ENCODE measurements at places on chromosomes 4 and X. TPM values are rescaled to one million over a fixed set of nuclear protein-coding genes. Genes with fewer than 3 reads are reported as not detected.

TMPRSS11E gene
- not detected for total RNA-seq

ETNPPL gene
- not detected for total RNA-seq

PPEF2 gene
- 0.21 TPM for total RNA-seq

CLDN34 gene
- total RNA-seq = not detected

PAGE5 gene
- total RNA-seq = not detected

SSX1 gene
- not detected for total RNA-seq

GRCh38 chr4:169205075-169205743, 65.5 kb downstream of the SH3RF1 start:
- no peak overlapping the region for H3K27ac ChIP-seq
- no peaks in the 10 kb centered on the region for H3K27me3 ChIP-seq
- H3K36me3 ChIP-seq = no peaks in the 10 kb centered on the region
- H3K4me3 ChIP-seq = no peak overlapping the region
- no peak for DNase-seq

- H3K4me1 ChIP-seq = no peaks in the 10 kb centered on the region
- no peak for DNase-seq
- no peaks in the 10 kb centered on the region for H3K36me3 ChIP-seq
Observed at GRCh38 chrX:32987142-32987541, 224.2 kb downstream of the DMD start.

DNA sequence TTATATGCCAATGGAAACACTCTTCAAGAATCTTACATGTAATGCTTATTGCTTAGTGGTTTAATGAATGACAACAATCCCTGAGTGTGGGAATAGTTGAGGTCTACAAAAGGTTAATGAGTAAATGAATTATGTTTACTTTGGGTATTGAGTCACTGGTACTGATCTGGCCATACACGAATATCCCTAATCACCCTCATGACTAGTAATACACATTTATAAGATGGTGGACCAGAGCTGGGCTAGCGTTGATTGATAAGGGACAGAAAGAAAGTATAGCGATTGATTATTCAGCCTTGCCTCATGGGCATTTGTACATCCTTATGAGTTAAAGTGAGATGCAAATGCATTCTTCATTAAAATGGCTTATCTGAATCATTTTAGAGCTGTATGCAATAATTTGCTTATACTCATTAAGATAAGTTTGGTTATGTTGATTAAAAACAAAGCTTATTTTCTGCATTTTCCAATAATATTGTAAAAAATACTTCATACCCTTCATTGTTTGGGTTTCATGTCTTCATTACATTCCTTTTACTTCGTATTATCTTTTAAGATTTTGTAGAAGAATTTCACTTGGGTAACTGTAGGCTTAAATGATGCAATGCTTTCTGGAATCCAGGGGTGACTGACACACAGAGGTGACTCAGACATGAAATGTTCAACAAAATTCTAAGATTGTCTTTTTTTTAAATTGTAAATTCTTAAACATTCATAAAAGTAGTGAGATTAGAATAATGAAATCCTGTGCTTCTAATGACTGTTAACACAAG, 47.4 kb downstream of the FGF2 start:
- no peaks in the 10 kb centered on the region for H3K4me1 ChIP-seq
- H3K36me3 ChIP-seq = no peaks in the 10 kb centered on the region
- H3K27me3 ChIP-seq = peaks cover 4% of the 10 kb centered on the region
- H3K27ac ChIP-seq = no peak overlapping the region
- H3K4me3 ChIP-seq = no peak overlapping the region

DNA sequence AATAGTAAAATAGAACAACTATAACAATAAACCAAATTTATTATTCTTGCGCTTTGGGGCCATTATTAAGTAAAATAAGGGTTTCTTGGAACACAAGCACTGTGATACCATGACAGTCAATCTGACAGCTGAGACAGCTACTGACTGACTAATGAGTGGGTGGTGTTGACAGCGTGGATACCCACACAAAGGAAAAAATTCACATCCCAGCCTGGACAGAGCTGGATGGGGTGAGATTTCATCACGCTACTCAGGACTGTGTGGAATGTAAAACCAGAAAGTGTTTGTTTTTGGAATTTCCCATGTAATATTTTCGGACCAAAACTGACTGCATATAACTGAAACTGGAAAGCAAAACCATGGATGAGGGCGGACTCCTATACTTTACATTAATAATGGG, 48.8 kb downstream of the IGFBP7 start:
- H3K4me1 ChIP-seq = no peaks in the 10 kb centered on the region
- H3K36me3 ChIP-seq = no peaks in the 10 kb centered on the region
- no peak overlapping the region for H3K27ac ChIP-seq
- DNase-seq = no peak
- H3K4me3 ChIP-seq = no peak overlapping the region
- no peaks in the 10 kb centered on the region for H3K27me3 ChIP-seq

DNA sequence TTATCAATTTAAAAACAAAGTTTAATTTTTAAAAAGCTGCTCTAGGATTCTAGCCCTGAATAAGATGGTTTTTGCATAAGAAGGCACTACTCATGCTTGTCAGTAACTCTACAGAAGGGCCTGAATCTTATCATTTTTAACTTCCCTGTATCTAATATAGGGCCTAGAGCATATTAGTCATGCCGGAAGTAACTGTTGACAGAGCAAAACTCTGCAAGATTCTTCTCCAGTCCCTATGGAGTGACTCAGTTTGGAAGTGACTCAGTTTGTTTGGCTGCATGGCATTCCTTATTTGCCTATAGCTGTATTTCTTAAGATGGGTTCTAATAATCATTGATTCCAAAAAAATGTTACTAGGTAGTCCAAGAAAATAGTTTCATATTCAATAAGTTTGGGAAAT, 431.8 kb upstream of the HTR2C start:
- H3K4me1 ChIP-seq = no peaks in the 10 kb centered on the region
- no peak overlapping the region for H3K4me3 ChIP-seq
- no peak overlapping the region for H3K27ac ChIP-seq
- no peak for DNase-seq

DNA sequence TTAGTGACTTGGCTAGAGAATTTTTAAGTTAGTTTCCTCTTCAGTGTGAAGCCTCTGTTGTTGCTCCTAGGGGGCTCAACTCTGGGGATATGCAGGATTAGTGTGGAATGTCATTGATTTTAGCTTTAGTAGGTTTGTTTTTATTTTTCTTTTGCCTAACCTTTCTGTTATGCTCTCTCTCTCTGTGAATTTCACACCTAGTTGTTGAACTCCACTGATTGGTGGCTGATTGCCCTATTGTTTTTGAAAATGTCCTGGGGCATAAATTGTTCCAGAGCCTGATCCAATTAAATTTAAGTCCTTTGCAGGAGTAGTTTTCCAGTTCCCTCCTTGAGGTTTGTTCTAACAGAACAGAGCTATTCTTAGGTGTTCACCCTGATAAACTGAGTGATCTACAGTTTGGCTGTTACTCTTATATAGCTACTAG, 393.3 kb upstream of the CTSO start:
- no peak for DNase-seq
- no peaks in the 10 kb centered on the region for H3K36me3 ChIP-seq
- no peaks in the 10 kb centered on the region for H3K27me3 ChIP-seq
- no peak overlapping the region for H3K27ac ChIP-seq
- H3K4me1 ChIP-seq = no peaks in the 10 kb centered on the region
- H3K4me3 ChIP-seq = no peak overlapping the region

DNA sequence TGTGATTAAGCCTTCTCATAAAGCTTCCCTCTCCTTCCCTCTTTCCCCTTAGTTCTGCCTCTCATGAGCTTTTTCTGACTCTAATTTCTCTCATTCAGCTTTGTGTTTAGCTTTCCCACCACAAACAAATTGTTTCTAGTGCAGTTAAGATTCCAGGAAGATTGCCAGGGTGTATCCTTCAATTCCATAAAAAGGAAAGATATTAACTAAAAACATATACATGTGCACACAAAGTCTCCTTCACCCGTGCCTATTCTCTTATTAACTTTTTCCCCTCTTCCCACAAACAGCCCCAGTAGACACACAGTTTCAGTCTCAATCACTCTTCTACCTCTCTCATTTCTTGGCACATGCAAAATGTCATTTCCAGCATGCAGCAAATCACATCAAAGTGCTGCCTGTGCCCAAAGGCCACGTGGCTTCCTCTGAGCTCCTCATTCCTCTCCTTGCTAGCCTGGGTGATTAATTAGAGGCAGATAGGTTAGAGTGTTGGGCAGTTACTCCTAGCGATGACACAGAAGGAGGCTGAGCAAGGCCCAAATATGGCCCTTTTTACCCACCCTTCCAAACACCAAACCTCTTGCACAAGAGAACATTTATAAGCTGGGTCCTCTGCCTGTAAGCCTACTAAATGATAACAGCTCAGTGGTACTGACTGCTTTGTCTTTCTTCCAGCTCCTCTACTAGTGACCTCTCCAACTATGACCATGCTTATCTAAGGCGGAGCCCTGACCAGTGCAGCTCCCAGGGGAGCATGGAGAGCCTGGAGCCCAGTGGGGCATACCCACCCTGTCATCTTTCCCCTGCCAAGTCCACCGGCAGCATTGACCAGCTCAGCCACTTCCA, 159.6 kb downstream of the SOWAHB start:
- no peaks in the 10 kb centered on the region for H3K36me3 ChIP-seq
- no peak for DNase-seq
- H3K27me3 ChIP-seq = no peaks in the 10 kb centered on the region
- H3K4me1 ChIP-seq = no peaks in the 10 kb centered on the region
- H3K27ac ChIP-seq = no peak overlapping the region
- no peak overlapping the region for H3K4me3 ChIP-seq

DNA sequence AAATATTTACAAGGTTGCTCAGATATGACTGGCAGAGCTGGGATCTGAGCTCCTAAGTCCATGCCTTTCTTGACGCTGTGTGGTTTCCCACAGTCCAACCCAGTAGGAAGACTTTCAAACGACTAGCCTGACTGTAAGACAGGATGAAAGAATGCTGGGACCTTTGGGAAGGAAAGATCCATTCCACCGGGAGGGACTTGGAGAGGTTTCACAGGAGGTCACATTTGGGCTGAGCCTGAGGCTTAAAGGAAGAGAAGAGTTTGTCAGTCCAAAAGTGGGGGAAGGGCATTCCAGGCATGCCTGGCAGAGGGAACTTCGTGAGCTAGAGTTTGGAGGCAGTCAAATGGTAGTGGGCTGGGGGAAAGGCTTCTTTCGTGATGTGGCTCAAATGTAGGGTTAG, 1.5 kb downstream of the STARD8 start:
- no peak overlapping the region for H3K4me3 ChIP-seq
- no peaks in the 10 kb centered on the region for H3K36me3 ChIP-seq
- no peak for DNase-seq
- no peaks in the 10 kb centered on the region for H3K27me3 ChIP-seq
- no peaks in the 10 kb centered on the region for H3K4me1 ChIP-seq

- no peak for DNase-seq
- H3K4me1 ChIP-seq = no peaks in the 10 kb centered on the region
- H3K27me3 ChIP-seq = no peaks in the 10 kb centered on the region
- no peak overlapping the region for H3K27ac ChIP-seq
Observed at GRCh38 chrX:47590984-47591383, 8.7 kb downstream of the TIMP1 start.

DNA sequence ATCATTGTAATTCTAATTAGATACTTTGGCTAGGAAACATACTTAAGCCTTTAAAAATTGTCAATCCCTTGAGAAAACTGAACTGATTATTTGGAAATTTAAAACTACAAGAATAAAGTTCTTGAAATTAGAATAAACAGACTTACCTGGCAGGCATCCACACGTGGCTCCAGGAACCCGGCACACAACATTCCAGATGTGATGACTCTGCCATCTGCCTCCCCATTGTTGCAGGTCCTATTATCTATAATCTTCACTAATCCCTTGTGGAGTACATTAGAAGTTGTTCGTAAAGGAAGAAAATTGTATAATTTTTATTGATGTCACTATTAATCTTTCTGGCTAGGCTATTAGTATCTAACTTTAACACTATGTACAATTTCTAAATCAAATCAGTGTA, 16.2 kb upstream of the GNRHR start:
- no peaks in the 10 kb centered on the region for H3K4me1 ChIP-seq
- no peaks in the 10 kb centered on the region for H3K27me3 ChIP-seq
- H3K27ac ChIP-seq = no peak overlapping the region

DNA sequence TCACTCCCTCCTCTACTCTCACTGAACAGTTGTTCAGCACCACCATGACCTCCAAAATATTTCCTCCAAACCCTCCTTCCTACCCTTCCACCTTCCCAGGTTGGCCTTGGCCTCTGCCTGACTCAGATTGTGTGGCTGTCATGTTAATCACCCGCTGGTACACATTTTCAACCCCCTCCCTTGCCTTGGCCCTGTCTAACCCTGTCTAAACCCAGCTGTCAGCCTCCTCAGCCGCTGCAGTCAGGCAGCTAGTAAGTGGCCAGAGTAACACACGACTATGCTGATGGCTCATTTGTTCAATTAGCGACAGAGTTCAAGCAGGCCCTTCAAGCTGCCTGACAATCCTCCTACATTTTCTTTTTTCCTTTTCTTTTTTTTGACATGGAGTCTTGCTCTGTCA, 18.0 kb downstream of the ING2 start:
- H3K36me3 ChIP-seq = no peaks in the 10 kb centered on the region
- no peaks in the 10 kb centered on the region for H3K4me1 ChIP-seq
- H3K27ac ChIP-seq = no peak overlapping the region
- no peaks in the 10 kb centered on the region for H3K27me3 ChIP-seq
- no peak for DNase-seq

DNA sequence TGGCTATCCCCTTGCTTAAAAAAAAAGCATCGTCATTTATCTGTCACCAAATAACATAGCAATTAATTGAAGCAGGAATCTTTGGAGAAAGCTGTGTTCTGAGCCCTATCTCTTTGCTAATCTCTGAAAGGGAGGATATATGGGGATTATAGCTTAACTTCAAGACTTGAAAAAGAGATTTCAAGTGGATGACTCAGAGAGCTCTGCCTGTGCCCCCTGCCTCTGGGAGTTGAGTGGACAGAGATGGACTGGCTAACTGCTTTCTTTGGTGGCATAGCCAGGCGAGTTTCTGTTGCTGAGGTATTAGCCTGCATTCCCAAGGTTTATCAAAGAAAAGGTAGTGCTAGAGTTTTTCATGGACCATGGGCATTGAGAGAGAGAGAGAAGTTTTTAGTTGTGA, 91.6 kb downstream of the DDIT4L start:
- no peak for DNase-seq
- no peaks in the 10 kb centered on the region for H3K27me3 ChIP-seq
- no peak overlapping the region for H3K27ac ChIP-seq
- no peak overlapping the region for H3K4me3 ChIP-seq

DNA sequence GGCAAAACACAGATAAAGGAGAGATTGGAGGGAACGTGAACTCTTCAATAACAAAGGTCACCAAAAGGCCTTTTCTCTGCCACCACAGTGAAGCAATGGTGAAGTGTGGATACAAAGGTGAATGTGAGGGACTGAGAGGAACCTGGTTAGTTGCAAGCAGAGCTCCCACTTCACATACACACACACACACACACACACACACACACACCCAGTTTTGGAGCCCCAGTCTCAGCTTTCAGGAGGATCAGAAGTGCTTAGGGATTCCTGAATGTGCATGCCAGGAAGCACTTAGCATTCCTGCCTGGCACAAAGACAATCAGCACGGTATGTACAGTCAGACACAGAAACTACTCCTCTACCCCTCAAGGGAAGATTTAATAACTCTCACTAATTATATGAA, 71.5 kb downstream of the ARHGEF9 start:
- H3K4me1 ChIP-seq = no peaks in the 10 kb centered on the region
- peaks cover 8% of the 10 kb centered on the region for H3K36me3 ChIP-seq
- H3K27ac ChIP-seq = no peak overlapping the region
- H3K4me3 ChIP-seq = no peak overlapping the region

- H3K4me3 ChIP-seq = no peak overlapping the region
- no peaks in the 10 kb centered on the region for H3K27me3 ChIP-seq
- no peak overlapping the region for H3K27ac ChIP-seq
- DNase-seq = no peak
- H3K36me3 ChIP-seq = no peaks in the 10 kb centered on the region
Observed at GRCh38 chr4:14225688-14226207, 598.2 kb upstream of the BOD1L1 start.
